ENCODE measurements at places on chromosomes 7 and 10.
A peak's percentile ranks its signal among the peaks of the same experiment; 100 is the strongest.

GRCh38 chr10:33422471-33423153 is 88.1 kb upstream of the NRP1 start:
- DNase-seq, result peak; percentile 73

DNA sequence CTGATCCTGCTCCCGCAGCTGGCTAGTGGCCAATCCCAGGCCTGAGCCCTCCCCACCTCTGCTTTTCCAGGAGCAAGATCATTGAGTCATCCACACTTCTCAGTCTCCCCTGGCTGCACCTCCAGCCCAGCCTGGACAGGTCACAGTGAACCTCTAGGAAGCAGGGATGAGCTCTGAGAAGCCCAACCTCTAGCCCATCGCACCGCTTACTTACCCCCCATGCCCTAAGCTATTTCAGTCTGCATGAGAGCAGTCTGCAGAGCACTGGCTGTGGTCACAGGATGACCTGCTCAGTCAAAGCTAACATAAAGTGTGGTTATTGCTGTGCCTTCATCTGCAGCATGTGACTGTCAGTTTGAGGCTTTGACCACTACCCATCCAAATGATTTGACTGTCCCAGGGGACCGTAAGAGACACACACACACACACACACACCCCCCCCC is 129.2 kb downstream of the SORBS1 start:
- no peak for DNase-seq

DNA sequence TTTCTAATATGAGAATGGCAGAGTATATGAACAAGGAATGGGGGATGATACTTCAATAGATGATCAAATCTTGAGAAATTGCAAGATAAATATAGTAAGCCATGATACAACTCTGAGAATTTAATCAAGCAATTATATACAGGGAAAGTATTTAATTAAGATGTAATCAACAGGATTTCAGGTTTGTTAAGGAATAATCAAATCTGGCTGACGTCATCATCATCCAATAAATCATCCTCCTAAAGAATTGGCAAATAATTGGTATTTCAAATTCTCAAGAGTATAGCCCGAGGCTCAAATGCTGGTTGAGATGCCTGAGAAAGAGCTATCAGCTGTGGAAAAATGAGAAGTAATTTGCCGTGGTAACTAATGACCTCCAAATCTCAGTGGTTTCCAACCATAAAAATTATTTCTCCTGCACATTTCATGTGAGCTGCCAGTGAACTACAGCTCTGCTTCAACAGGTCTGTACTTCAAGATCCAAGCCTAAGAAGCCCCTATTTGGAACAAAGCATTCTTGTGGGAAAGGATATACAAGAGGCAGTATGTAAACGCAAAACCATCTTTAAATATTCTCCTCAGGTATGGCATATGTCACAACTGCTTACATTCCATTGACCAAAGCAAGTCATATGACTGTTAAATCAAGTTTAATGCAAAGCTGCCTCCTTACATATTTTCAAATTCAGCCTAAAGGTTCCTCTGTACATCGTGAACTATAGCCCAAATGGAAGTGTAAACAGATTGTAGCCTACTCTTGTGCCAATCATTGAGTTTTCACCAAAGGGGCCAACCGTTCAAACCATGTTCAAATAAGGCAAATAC is 503.0 kb downstream of the KIF20B start:
- no peak for DNase-seq

DNA sequence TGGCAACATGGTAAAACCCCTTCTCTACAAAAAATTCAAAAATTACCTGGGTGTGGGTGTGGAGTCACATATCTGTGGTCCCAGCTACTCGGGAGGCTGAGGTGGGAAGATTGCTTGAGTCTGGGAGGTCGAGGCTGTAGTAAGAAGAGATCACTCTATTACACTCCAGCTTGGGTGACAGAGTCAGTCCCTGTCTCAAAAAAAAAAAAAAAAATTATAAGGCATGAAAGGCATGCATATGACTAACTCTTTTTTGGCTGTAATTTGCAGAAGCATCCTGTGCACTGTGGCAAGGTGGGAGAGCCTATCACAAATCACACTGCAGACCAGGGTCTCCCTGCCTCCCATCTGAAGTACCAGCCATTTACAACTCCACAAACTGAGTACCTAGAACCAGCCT is 14.1 kb upstream of the MYPN start:
- no peak for DNase-seq

- no peak for DNase-seq
Measured at GRCh38 chr7:87427288-87427687, 48.2 kb downstream of the ABCB4 start.

DNA sequence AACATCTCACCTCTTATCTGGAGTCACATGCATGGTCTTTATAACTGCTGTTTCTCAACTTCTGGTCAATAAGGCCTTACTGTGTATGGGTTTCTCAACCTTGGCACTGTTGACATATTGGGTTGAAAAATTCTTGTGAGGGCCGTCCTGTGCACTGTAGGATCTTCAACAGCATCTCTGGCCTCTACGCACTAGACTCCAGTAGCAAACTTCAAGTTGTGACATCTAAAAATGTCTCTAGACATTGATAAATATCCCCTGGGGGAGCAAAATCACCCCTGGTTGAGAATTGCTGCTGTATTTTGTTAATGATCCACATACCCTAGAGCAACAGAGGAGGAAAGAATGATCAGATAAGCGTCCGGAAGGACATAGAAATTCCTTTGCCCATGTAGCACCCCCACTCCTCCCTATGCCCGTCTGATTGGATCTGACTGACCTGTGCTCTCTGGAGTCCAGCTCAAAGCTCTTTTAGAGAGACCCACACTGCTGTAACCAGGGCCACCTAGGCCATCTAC is 423.5 kb upstream of the ZMIZ1 start:
- no peak for DNase-seq

GRCh38 chr10:121696854-121697253 is 98.6 kb upstream of the FGFR2 start:
- no peak for DNase-seq

DNA sequence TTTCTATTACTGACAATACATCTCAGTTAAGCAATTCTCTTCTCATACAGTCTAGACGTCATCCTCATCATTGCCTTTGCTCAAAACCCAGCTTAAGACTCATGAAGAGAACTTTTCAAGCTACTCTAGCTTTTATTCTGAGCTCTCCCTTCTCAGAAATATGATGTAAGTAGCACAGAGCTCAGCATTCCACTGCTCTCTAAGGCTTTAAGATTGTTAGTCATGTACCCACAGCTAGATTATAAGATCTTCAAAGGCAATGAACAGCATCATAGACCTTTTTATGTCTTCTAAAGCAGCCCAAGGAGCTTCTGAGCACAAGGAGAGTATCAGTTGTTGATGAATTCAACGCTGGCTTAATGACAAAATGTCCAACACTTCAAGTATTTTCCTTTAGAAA is 119.3 kb downstream of the NRP1 start:
- DNase-seq, result no peak

DNA sequence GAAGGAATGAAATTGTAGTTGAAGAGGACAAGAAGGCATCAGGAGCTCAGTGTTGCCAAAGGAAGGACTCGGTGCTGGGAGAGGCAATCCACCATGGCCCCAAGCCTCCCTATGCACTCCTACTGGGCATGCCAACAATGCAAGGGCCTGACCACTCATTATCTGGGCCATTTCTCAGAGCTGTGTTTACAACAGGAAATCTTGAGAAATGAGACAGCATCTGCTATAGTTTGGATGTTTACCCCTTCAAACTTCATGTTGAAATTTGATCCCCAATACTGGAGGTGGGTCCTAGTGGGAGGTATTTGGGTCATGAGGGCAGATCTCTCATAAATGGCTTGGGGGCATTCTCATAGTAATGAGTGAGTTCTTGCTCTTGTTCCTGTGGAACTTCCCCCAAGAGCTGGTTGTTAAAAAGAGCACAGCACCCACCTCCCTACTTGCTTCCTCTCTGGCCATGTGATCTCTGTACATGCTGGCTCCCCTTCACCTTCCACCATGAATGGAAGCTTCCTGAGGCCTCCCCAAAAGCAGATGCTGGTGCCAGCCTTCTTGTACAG is 50.8 kb upstream of the AOAH start:
- no peak for DNase-seq
